EL (cell line): ENCODE measurements at places on chromosomes 3 and 15.

- no peak for DNase-seq
These were observed 17.1 kb downstream of the LYSMD2 start for GRCh38 chr15:51720201-51720995.

DNA sequence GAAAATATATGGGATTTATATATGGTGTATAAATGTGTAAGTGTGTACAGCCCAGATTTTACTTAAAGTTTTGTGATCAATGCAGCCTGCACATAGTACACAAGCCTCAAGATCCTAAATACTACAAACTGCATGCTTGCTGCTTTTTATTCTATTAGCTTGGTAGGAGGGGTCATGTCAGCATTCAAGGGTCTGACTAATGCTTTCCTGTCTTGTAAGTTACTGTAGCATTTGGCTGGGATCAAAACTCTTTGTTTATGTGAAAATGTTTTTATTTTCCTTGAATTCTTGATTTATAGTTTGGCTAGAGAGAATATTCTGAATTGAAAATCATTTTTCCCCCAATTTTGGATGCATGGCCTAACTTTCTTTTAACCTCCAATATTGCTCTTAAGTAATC lies 370.9 kb downstream of the NSUN3 start:
- DNase-seq, result no peak

DNA sequence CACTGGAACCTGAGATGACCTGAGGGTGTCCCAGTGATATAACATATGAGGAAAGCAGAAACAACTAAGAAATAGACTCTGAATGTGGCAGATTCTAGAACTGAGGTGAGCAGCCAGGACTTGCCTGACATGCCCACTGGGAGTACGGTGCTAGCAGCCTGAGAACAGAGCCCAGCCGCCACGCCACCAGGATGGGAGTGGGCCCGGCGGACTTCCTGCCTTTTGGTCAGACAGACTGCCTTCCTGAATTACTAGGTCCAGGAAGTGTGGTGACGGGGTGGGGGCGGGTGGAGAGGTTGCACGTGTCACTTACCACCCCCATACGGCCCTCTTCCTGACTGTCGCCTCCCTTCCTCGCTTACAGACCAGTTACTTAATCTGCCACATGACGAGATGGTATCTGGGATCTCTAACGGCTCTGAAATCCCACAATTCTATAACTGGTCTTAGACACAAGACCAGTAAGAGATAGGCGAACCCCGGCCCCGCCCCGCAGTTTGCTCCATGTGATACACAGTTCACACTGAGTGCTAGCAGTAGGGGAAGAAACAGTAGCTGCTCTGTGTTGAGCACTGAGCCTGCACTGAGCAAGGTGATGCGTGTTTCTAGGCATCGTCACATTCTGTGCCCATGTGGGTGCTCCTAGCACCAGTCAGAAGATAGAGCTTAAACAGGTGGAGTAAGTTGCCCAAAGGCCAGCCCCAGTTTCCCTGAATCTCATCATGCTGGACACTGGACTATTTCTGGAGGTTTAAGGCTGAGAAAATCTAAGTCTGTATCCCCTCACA lies 95.7 kb downstream of the CPN2 start:
- no peak for DNase-seq

- peak; percentile 41 for DNase-seq
These were observed 60.6 kb downstream of the ZNF280D start for GRCh38 chr15:56672721-56673120.
